Aorta (tissue), 5 donors: ENCODE measurements at places on chromosomes 16 and 17. TPM values are rescaled to one million over a fixed set of nuclear protein-coding genes. Genes with fewer than 3 reads are reported as not detected.

Gene DHRS7B
- 21.8 TPM for total RNA-seq

Gene CNGB1
- not detected for total RNA-seq

Gene CPNE7
- total RNA-seq: 0.13 TPM

Gene CMTM1
- 7.3 TPM for total RNA-seq
